Progenitor cell of endocrine pancreas (in vitro differentiated cells): ENCODE measurements at places on chromosomes 6 and 20. TPM values are rescaled to one million over a fixed set of nuclear protein-coding genes. Genes with fewer than 3 reads are reported as not detected.

ADGRF1 gene
- total RNA-seq, result 0.12 and 0.93 TPM in 2 replicates

KLHDC3 gene
- 86.8 and 91.1 TPM in 2 replicates for total RNA-seq

SIM1 gene
- total RNA-seq, result 6.9 and 7.4 TPM in 2 replicates

B3GALT4 gene
- 5.3 and 5.7 TPM in 2 replicates for total RNA-seq

LRRC73 gene
- 1.5 and 1.6 TPM in 2 replicates for total RNA-seq

BLOC1S5 gene
- total RNA-seq, result 24.4 and 26.4 TPM in 2 replicates

SLC18B1 gene
- total RNA-seq, result 19.1 and 19.5 TPM in 2 replicates

DEK gene
- 114 and 120 TPM in 2 replicates for total RNA-seq
